A375 (cell line): ENCODE measurements at places on chromosomes 6 and 20. TPM values are rescaled to one million over a fixed set of nuclear protein-coding genes. Genes with fewer than 3 reads are reported as not detected.

SIM1 gene
- not detected in 2 replicates for total RNA-seq

PBOV1 gene
- total RNA-seq: not detected in 2 replicates

C20orf202 gene
- total RNA-seq: not detected in 2 replicates

CLVS2 gene
- total RNA-seq: 0.13 and 0.60 TPM in 2 replicates

GMPR gene
- total RNA-seq: 0.49 TPM in 1 of 2 replicates, not detected in the other

ME1 gene
- 5.4 and 5.6 TPM in 2 replicates for total RNA-seq

GINS1 gene
- total RNA-seq: 17.4 and 20.0 TPM in 2 replicates

SOX18 gene
- 0.72 and 1.2 TPM in 2 replicates for total RNA-seq

CTSZ gene
- 246 and 254 TPM in 2 replicates for total RNA-seq

TCP11 gene
- total RNA-seq: not detected in 2 replicates

FRK gene
- 0.03 and 0.04 TPM in 2 replicates for total RNA-seq

NMBR gene
- not detected in 2 replicates for total RNA-seq

PACSIN1 gene
- total RNA-seq: 0.04 and 0.05 TPM in 2 replicates

FAM184A gene
- total RNA-seq: 3.2 and 4.3 TPM in 2 replicates

SMIM28 gene
- total RNA-seq: not detected in 2 replicates

OOEP gene
- total RNA-seq: not detected in 2 replicates

TGM2 gene
- total RNA-seq: 168 and 183 TPM in 2 replicates

C6orf141 gene
- total RNA-seq: 35.9 and 37.0 TPM in 2 replicates

MRPS18A gene
- 69.4 and 79.6 TPM in 2 replicates for total RNA-seq

HLA-DMA gene
- 46.9 and 55.9 TPM in 2 replicates for total RNA-seq

OSBPL2 gene
- 15.9 and 18.7 TPM in 2 replicates for total RNA-seq

TNFRSF6B gene
- 2.7 and 7.2 TPM in 2 replicates for total RNA-seq

TAAR6 gene
- not detected in 2 replicates for total RNA-seq

TNF gene
- total RNA-seq: 0.19 TPM in 1 of 2 replicates, not detected in the other

PAQR8 gene
- total RNA-seq: 2.4 and 3.4 TPM in 2 replicates

MLN gene
- not detected in 2 replicates for total RNA-seq

WFDC6 gene
- total RNA-seq: not detected in 2 replicates

LPIN3 gene
- total RNA-seq: 1.7 and 2.5 TPM in 2 replicates

GRM4 gene
- under 0.01 TPM in 1 of 2 replicates, not detected in the other for total RNA-seq

CPXM1 gene
- total RNA-seq: 0.05 TPM in 1 of 2 replicates, not detected in the other
